Non-pigmented ciliary epithelial cell (primary cell): ENCODE measurements at places on chromosomes 13 and 19.
A peak's percentile ranks its signal among the peaks of the same experiment; 100 is the strongest.

DNA sequence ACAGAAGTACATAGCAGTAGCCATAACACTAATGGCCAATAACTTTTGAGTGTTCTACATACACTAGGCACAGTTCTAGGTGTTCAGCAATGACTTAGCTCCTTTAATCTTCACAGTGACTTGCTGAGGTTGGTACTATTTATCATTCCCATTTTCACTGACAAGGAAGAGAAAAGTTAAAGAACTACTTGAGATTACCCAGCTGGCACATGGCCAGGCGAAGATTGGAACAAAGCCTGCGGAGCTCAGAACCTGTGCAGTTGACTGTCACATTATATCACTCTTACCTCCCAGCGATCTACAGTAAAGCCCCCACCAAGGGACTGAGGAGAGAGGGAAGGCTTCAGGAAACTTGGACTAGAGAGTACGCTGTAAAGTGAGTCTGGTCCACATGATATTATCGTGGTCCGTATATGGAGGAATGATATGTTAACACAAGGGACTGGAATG, 42.4 kb upstream of the WDFY2 start:
- no peak for DNase-seq

- DNase-seq = no peak
Measured at GRCh38 chr19:48398375-48399235, 5.1 kb downstream of the GRIN2D start.

- peak; percentile 76 for DNase-seq
Measured at GRCh38 chr13:24727731-24728601, 36.0 kb upstream of the RNF17 start.

DNA sequence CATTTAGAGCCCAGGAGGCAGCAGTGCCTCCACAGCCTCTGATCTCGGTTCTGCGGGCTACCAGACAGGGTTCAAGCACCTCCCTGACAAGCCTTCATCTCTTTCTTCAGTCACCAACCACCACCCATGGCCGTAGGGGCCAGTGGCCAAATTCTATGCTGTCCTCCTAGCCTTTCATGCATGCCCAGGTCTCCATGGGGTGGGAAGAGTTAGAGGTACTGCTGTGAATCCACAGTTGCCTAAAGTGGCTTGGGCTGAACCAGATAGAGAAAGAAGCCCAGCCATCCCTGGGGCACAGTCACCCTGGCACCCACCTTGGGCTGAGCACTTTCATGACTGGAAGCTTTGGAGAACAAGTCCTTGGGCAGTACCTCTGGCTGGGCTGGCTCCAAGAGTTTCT, 97.4 kb downstream of the ZDHHC20 start:
- no peak for DNase-seq

- DNase-seq = no peak
Measured at GRCh38 chr19:16739546-16739945, 19.9 kb downstream of the NWD1 start.

- DNase-seq = no peak
Measured at GRCh38 chr19:43664018-43664417, 6.0 kb downstream of the PLAUR start.

- DNase-seq = no peak
Measured at GRCh38 chr13:43195551-43195950, 172.2 kb downstream of the DNAJC15 start.
